Stimulated activated naive CD8-positive, alpha-beta T cell treated with anti-CD3 and anti-CD28 coated beads, Interleukin-15, amount 100 ng/mL, for 72 hours (primary cell): ENCODE measurements at places on chromosomes 12 and 14.

- DNase-seq, result no peak
These were observed 4.6 kb upstream of the CACNB3 start for GRCh38 chr12:48813465-48814261.

GRCh38 chr12:8057839-8058238 is 8.3 kb downstream of the C3AR1 start:
- DNase-seq, result no peak

GRCh38 chr12:131856366-131857097 is 28.3 kb downstream of the MMP17 start:
- DNase-seq, result no peak

DNA sequence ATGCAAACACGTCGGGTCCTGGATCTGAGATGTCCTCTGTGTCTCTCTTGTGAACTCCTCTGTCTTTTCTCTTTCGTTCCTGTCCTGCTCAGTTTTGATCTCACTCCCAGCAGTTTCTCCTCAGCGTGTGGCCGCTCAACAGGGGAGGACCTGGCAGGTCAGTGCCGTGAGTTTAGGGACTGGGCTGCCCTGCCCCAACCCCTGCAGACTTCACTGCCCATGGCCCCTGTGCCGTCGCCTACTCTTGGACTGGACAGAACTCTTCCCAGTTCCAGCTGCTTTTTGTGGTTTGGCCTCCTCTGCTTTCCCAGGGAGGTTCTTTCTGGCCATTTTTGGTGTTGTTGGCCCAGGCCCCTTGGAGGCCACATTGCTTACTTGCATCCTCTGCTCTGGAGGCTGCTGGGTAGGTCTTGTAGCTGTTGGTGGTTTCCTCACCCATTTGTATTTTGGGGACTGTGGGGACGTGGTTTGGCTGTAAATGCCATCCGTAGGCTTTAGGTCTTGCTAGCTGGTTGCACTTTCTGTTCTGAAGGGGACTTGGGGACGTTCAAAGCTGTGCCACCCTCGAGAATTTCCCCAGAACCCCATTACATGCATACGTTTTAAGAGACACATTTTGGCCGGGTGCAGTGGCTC is 20.0 kb upstream of the DNAH10 start:
- DNase-seq, result peak; percentile 39
